ENCODE measurements at places on chromosomes 7 and 10. TPM values are rescaled to one million over a fixed set of nuclear protein-coding genes. Genes with fewer than 3 reads are reported as not detected.

Gene SLC13A1
- not detected for total RNA-seq

Gene HTRA1
- 402 TPM for total RNA-seq

Gene CLDN15
- total RNA-seq: 13.4 TPM

Gene SFMBT2
- 8.2 TPM for total RNA-seq

Gene CCDC7
- total RNA-seq: 31.0 TPM

Gene VIPR2
- 0.68 TPM for total RNA-seq

Gene BAMBI
- 1.1 TPM for total RNA-seq

Gene NEBL
- total RNA-seq: 1.8 TPM

Gene ST8SIA6
- 3.0 TPM for total RNA-seq

Gene SORCS1
- 0.16 TPM for total RNA-seq

Gene PTPN20
- total RNA-seq: 1.2 TPM

Gene OR2A42
- total RNA-seq: not detected

Gene MINDY4
- 7.3 TPM for total RNA-seq

Gene MYL7
- total RNA-seq: not detected

Gene CPXM2
- total RNA-seq: 4.4 TPM

Gene PILRA
- total RNA-seq: 8.0 TPM

Gene CYP3A4
- 1.3 TPM for total RNA-seq

Gene GHRHR
- total RNA-seq: not detected

Gene UNCX
- total RNA-seq: not detected

Gene NXPH1
- not detected for total RNA-seq

Gene AKR1D1
- total RNA-seq: not detected

Gene NODAL
- not detected for total RNA-seq

Gene DYNC1I1
- total RNA-seq: 8.1 TPM

Gene AKR1C3
- total RNA-seq: 150 TPM

Gene CDHR3
- 33.8 TPM for total RNA-seq

Gene C10orf62
- 0.94 TPM for total RNA-seq

Gene ANKRD2
- not detected for total RNA-seq

Gene ADAM12
- 12.8 TPM for total RNA-seq

Gene ABHD11
- 8.5 TPM for total RNA-seq

Gene PLA2G12B
- total RNA-seq: not detected

Gene WEE2
- not detected for total RNA-seq

Gene PBLD
- total RNA-seq: 13.8 TPM

Gene DCLRE1A
- total RNA-seq: 2.4 TPM

Gene LRRC17
- total RNA-seq: 4.5 TPM

Gene IFIT2
- total RNA-seq: 7.7 TPM

Gene CRYGN
- total RNA-seq: not detected

Gene ITGB8
- 7.5 TPM for total RNA-seq

Gene ZNF3
- total RNA-seq: 29.3 TPM

Gene GATAD1
- total RNA-seq: 42.9 TPM

Gene USP6NL
- total RNA-seq: 14.4 TPM

Gene TUBGCP2
- 43.9 TPM for total RNA-seq

Gene SLC35B4
- total RNA-seq: 8.1 TPM

Gene OPN4
- not detected for total RNA-seq

Gene PUS7
- 21.7 TPM for total RNA-seq

Gene PIP
- not detected for total RNA-seq

Gene AIFM2
- 51.5 TPM for total RNA-seq

Gene CACNB2
- 0.16 TPM for total RNA-seq

Gene IGF2BP3
- total RNA-seq: 0.94 TPM
